Muscle of back (tissue), 13 donors: ENCODE measurements at places on chromosomes 1 and 21. TPM values are rescaled to one million over a fixed set of nuclear protein-coding genes. Genes with fewer than 3 reads are reported as not detected.
A peak's percentile ranks its signal among the peaks of the same experiment; 100 is the strongest.

PRAMEF27 gene
- not detected for polyA plus RNA-seq

C1orf74 gene
- polyA plus RNA-seq: 2.2 TPM

KCNE2 gene
- 0.50 TPM for polyA plus RNA-seq

OR6N2 gene
- polyA plus RNA-seq: not detected

EDN2 gene
- 0.52 TPM for polyA plus RNA-seq

CR2 gene
- polyA plus RNA-seq: 0.46 TPM

DNA sequence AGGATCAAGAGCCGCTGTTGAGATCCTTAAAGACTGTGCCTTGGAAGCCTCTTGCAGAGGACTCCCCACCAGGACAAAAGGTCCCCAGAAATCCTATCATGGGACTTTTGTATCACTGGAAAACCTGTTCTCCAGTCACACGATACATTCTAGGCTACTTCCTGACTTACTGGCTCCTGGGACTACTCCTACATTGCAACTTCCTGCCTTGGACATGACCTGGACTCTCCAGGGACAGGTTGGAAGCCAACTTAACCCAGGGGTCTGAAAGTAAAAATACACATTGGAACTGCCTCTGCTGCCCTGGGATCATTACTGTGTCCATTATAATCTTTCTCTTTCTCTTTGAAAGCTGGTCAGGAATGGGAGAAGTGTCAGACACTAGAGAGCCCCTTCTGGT, 9.9 kb downstream of the PIGV start:
- DNase-seq: no peak

GRCh38 chr1:207319199-207319598, 2.3 kb upstream of the CD55 start:
- DNase-seq: no peak

- peak; percentile 1 for DNase-seq
Observed at GRCh38 chr21:32653326-32653901, 41.2 kb upstream of the CFAP298 start.

- DNase-seq: peak; percentile 90
Observed at GRCh38 chr1:21337928-21338572, 47.8 kb upstream of the ECE1 start.

GRCh38 chr21:34743831-34744230, 75.0 kb downstream of the CLIC6 start:
- peak; percentile 13 for DNase-seq

- DNase-seq: no peak
Observed at GRCh38 chr1:208002672-208003071, 91.7 kb upstream of the CD34 start.

- no peak for DNase-seq
Observed at GRCh38 chr1:6269720-6270400, 9.0 kb upstream of the GPR153 start.

- no peak for DNase-seq
Observed at GRCh38 chr1:78032996-78033796, 12.6 kb upstream of the GIPC2 start.

GRCh38 chr1:222817529-222817928, 2.7 kb downstream of the DISP1 start:
- DNase-seq: peak; percentile 66

DNA sequence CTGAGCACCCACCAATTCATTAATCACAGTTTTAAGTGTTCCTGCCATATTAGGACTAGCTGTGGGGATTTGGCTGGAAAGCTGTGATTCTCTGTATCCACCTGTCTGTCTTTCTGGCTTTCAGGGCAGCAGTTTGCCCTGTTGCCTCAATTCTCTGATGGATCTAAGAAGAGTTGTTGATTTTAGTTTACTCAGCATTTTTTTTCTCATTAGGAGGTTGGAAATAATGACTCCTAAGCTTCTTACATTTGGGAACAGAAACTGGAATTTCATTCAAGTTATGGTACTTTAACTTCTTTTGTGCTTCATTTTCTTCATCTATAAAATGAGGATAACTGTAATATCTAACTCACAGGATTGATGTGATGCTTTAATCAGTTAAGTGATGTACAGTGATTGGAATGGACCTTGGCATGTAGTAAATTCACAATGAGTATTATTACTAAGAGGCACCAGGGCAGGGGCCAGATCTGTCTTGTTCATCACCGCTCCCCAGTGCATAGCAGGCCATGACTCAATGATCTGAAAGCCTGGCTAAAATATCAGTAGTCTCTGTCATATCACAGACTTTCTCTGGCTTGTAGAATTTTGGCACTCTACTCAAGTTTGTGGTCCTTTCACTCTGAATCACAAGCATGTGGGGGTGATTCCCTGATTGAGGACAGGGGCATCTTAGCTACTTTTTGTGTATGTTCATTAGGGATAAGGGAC, 51.4 kb upstream of the GREM2 start:
- peak; percentile 80 for DNase-seq

DNA sequence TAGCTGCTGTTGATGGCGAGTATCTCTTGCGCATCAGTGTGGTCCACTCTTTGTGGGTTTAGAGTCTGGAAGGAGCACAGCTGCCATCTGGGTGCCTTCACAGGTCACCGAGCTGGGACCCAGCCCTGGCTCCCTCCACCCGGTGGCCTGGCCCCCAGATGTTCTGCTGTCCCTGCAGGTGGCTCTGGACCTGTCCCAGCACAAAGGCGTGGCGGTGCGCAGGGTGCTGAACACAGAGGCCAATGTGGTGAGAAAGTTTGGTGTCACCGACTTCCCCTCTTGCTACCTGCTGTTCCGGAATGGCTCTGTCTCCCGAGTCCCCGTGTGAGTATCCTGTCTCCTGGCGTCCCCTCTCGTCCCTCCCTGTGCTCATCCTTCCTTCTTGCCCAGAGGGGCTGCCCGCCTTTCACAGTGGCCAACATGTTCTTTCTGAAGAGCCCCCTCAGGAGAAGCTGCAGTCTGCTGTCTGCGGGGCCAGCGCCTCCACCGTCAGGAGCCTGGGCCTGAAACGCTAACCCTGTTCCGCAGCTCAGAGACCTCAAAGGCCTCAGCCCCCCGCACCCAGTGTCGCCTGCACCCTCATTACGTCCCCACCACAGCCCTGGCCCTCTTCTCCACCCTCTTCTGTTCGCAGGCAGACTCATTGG, 27.4 kb downstream of the QSOX1 start:
- no peak for DNase-seq

DNA sequence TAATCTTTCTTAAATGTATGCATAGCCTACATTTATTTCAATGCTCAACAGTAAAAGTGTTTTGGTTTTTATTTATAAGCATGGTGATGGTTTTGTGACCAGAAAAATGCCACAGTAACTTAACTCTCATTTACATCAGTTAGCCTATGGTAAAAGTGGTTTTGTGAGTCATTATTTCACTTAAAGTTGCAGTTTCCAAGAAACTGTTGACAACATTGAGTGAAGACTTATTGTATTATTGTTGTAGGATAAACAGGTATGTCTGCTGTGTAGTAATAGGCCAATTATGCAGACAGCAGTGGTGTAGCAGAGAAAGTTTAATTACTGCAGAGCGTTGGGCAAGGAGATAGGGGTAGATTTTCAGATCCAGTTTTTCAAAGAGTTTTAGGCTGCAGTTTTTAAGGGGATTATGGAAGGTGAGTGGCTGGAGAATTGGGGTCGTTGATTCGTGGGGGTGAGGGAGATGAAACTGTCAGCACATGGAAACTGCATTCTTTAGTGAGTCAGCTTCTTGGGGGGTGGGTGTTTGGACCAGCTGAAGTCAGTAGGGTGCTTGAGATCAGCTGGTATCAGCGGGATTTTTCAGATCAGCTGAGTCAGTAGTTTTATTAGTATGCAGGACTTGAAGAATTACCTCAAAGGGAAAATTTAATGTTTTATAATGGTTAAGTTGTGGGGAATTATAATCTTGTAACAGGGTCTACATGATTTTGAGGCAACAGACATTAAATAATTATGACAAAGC, 168.7 kb upstream of the FMN2 start:
- DNase-seq: no peak
